ENCODE measurements at places on chromosomes 13 and 19. TPM values are rescaled to one million over a fixed set of nuclear protein-coding genes. Genes with fewer than 3 reads are reported as not detected.

- no peak overlapping the region for H3K4me3 ChIP-seq
- no peaks in the 10 kb centered on the region for H3K4me1 ChIP-seq
- no peak overlapping the region for H3K27ac ChIP-seq
- no peaks in the 10 kb centered on the region for H3K27me3 ChIP-seq
- no peak for DNase-seq
- no peaks in the 10 kb centered on the region for H3K36me3 ChIP-seq
Observed at GRCh38 chr19:56720281-56720680, 48.7 kb upstream of the ZNF835 start.

DNA sequence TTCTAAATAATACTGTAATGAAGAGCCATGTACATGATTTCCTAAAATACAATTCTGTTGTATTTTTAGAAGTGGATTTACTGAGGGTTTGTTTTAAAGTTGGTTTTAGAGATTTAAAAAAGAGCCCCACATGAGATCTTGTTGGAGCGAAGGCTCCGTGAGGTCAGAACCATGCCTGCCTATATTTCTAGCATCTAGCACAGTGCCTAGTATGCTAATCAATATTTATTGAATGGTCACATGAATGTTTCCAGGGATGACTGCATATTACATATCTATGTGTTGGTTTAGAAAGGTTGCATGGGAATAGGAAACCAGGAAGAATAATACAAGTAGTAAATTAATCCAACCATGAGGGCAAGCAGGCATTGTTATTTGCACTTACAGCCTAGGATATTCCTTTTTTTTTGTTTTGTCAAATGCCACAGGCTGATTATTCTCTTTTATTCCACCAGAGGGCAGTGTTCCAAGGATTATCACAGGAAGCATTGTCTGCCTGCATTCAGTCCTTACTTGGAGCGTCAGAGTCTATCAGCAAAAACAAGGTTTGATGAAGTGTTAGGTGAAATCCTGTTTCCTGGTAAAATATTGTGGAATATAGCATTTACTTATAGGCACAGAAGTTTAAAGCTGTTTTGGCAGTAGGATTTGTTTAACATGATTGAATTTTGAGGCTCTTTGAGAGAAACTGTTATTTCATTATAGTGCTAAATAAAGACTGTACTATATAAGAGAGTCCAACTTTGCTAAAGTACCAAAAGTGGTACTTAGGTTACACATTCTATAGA lies 46.8 kb downstream of the COG3 start:
- no peaks in the 10 kb centered on the region for H3K27me3 ChIP-seq
- no peak overlapping the region for H3K4me3 ChIP-seq
- H3K27ac ChIP-seq: no peak overlapping the region
- DNase-seq: peak; percentile 85

DNA sequence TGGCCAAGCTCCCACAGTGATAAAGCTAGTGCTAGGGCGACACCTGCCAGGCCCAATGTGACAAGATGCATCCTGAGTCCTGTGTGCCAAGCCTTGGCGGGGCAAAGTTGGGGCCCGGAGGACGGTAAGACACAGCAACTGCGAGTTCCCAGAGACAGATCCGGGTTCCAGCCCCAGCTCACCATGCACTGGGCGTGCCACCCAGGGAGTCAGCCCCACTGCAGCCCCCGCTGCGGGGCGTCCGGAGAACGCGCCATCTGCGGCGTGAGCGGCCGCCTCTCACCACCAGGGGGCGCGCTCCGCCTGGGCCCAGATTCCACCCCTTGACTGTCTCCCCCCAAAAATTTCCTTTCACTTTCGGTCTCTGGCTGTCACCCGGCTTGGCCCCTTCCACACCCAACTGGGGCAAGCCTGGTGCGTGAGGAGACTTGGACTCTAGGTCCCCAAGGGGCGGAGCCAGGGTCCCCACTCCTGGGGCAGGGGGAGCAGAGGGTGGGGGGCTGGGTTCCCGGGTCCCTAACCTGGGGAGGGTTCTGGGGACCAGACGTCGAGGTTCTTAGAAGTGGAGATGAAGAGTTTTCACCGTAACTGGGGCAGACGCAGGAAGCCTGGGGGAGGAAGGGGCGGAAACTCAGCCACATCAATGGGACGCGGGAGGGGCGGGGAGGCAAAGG lies at the start of gene FLT3LG:
FLT3LG (plus strand) TSS at position 348 of the 674 bp plus-strand sequence. CDS start 425 bp downstream, outside the sequence.
- no peaks in the 10 kb centered on the region for H3K4me1 ChIP-seq
- peak within 1 kb of the TSS; percentile 21 for H3K4me3 ChIP-seq
- no peaks in the 10 kb centered on the region for H3K36me3 ChIP-seq

GRCh38 chr19:35905178-35905727 lies 2.8 kb downstream of the TYROBP start:
- no peaks in the 10 kb centered on the region for H3K27me3 ChIP-seq
- no peak overlapping the region for H3K4me3 ChIP-seq
- no peaks in the 10 kb centered on the region for H3K36me3 ChIP-seq
- H3K27ac ChIP-seq: no peak overlapping the region
- DNase-seq: no peak

GRCh38 chr13:73738626-73739025 lies 395.6 kb downstream of the KLF12 start:
- DNase-seq: no peak
- no peaks in the 10 kb centered on the region for H3K27me3 ChIP-seq
- no peaks in the 10 kb centered on the region for H3K36me3 ChIP-seq
- H3K27ac ChIP-seq: no peak overlapping the region
- H3K4me3 ChIP-seq: no peak overlapping the region
- peaks cover 6% of the 10 kb centered on the region for H3K4me1 ChIP-seq

DNA sequence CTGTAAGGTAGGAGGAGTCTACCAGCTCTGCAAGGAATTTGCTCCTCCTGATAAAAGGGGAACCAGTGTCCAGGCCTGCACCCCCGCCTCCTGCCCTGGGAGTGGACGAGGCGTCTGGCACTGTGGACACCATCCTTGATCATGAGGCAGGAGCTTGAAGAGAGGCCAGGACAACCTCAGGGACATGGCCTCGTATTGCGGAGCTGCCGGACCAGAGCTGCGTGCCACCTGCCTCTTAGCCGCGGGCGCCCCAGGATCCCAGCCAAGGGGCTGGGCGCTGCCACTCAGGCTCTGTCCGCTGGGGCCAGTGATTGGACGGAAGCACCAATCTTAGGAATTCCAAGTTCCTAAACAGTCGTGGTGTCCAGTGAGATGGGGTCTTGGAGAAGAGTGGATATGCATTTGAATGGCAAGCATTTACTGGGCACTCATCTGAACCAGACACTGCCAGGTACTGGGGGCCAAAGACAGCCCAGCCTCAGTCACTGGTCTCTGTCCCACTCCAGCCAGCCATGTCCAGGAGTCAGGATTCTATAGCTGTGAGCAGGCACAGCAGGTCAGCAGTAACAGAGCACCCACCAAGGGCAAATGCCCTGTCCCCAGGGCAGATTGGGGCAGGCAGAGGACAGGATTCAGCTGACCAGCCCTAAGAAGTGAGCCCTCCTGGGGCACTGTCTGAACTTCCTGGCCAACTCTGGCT lies 39.1 kb upstream of the ANKRD10 start:
- H3K4me3 ChIP-seq: no peak overlapping the region
- H3K27ac ChIP-seq: no peak overlapping the region
- DNase-seq: no peak
- H3K36me3 ChIP-seq: no peaks in the 10 kb centered on the region
- no peaks in the 10 kb centered on the region for H3K27me3 ChIP-seq

DNA sequence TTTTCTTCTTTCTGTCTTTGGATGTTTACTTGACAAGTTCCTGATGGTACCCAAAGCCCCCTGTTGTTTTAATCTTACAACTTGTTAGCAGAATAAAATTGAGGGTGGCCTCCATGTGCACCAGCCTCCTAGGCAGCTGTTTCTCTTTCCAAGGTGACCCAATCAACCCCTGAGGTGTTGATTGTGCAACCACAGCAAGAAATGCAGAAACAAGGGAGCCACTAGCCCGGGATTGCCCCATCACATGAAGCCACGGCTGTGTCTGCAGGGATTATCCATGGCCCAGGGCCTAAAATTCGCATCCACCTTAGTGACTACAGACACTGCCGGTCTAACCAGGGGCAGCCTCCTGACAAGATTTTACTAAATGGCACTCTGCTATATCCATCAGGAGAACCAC lies 14.4 kb downstream of the CEACAM4 start:
- no peak overlapping the region for H3K4me3 ChIP-seq
- no peak overlapping the region for H3K27ac ChIP-seq
- H3K27me3 ChIP-seq: no peaks in the 10 kb centered on the region

DNA sequence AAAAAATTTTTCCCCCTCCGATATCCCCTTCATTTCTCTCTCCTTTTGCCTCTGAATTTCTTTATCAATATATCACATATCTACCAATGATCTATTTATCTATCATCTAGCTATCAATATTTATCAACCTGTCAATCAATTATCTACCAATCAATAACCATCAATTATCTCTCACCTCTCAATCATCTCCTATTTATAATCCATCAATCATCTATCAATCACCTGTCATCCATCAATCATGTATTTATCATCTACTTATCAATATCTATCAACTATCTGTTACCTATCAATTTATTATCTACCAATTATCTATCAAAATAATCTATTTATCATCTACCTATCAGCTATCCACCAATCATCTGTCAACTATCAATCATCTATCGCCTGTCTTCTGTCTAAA lies 17.1 kb downstream of the MBD3L1 start:
- H3K27ac ChIP-seq: no peak overlapping the region
- no peak for DNase-seq
- no peaks in the 10 kb centered on the region for H3K36me3 ChIP-seq

- no peaks in the 10 kb centered on the region for H3K27me3 ChIP-seq
- no peak for DNase-seq
- H3K4me3 ChIP-seq: no peak overlapping the region
- H3K4me1 ChIP-seq: peaks cover 4% of the 10 kb centered on the region
Observed at GRCh38 chr19:7638802-7639465, 2.0 kb downstream of the STXBP2 start.

DNA sequence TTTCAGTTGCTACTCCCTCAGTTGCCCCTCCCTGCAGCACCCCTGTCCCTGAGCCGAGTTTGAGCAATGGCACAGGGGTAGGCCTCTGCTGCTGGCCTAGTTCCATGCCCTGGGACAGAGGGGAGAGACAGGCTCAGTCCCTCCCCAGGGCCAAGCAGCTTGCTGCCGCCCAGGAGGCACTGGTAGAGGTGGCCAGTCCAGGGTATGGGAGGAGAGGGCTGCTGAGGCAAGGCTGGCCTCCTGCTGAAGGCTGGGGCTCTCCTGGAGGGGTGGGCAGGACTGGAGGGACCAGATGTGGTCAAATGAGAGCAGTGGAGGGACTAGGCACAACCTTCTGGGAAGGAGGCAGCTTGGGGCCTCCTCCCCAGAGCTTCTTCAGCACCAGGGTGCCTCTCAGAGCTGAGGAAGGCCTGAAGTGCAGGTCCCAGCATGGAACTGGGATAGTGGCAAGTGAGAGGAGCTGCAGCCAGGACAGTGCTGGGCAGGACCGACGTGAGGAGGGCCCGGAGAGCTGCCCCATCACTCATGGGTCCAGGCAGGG lies 29.8 kb upstream of the VSTM2B start:
- H3K27me3 ChIP-seq: peaks cover 3% of the 10 kb centered on the region
- no peak overlapping the region for H3K27ac ChIP-seq
- H3K4me1 ChIP-seq: no peaks in the 10 kb centered on the region
- no peak overlapping the region for H3K4me3 ChIP-seq
- H3K36me3 ChIP-seq: no peaks in the 10 kb centered on the region
- no peak for DNase-seq

The SULT2A1 gene
- total RNA-seq: not detected

The TEX26 gene
- not detected for total RNA-seq

The PSG1 gene
- total RNA-seq: not detected

The CALM3 gene
- total RNA-seq: 414 TPM

The KLK3 gene
- total RNA-seq: not detected
